ENCODE measurements at places on chromosomes 6 and 20.
A peak's percentile ranks its signal among the peaks of the same experiment; 100 is the strongest.

DNA sequence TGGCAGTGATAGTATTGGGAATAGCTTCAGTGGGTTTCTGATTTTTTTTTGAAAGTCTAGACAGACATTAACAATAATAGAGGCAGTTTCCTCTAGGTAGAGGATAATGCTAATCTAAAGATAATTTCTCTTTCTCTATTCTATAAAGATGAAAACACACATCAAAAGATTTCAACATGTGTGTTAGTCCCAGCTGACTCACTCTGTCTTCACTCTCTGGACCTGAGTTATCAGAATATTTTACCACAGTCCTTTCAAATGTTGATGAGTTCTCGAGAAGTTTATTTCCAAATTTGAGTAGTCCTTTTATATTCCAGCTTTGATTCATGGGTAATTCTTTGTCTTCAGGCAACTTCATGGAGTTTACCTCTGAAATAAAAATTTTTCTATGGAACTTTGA is 17.1 kb downstream of the RPRD1B start:
- no peak for DNase-seq

GRCh38 chr20:34806255-34806654 is 19.2 kb downstream of the NCOA6 start:
- no peak for DNase-seq

DNA sequence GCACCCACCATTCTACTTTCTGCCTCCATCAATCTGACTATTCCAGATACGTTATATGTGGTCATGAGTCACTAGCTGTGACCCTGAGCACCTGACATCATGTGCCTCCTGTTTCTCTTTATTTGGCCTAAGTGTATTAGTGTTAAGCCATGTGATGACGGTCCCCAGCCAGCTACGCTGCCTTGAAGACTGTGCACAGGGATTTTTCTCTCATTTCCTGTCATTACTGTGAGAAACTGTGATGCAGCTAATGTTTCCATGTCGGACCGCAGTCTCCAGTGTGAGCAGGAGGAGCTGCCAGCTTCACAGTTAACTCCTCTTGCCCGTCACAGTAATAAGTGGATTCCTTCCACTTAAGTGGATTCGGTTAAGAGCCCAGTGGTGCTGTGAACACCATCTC is 9.9 kb upstream of the SPATS1 start:
- no peak for DNase-seq

DNA sequence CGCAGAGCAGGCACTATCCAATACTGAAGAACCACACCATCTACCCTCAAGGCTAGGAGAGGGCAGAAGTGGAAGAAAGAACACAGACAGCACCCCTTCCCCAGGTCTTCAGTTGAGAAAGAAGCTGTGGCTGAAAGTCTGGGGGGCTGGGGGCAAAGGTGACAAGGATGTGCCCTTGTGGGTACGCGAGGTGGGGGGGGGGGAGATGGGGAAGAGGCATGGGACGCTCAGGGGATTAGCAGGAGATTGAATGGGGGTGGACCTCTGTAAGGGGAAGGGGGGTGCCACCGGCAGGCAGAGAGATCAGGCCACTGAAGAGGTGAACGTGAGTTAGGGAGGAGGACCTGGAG is 1.1 kb downstream of the B4GALT5 start:
- no peak for DNase-seq

DNA sequence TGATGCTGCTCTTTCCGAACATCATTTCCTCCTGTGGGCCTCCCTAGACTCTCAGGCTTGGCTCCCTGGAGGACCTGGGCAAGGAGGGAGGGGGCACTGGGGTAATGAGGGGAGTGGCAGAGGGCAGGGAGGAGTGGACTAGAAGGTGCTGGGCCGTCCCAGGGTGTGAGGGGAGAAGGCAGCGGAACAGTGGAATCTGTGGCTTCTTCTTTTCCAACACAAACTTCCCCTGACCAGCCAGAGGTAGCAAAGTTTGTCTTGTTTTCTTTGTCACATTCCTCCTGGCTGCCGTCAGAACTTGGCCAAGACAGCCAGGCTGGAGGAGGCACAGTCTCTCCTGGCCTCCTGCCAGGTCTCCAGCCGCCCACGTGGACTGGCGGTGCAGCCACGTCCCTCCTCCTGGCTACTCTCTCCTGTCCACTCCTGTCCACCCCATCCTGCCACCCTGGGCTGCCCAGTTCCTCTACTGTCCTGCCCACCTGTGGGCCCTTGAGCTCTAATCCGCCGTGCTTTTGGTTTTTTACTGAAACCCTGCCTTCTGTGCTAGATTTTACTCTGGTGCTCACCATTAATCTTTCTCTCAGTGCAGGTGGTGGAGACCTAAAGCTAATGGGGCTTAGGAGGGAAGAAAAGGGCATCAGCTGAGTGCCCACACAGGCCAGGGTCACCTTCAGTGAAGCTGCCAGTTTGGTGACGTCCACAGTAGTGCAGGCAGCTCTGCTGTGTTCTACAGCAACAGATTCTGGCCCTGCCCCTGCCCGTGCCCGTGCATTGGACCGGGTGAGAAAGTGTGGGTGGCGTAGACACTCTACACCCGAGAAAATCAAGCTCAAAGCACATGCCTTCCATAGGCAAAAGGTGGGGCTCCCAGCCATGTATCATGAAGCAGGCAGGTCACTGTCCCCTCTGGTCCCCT is 2.8 kb upstream of the CDSN start:
- DNase-seq = peak; percentile 48

DNA sequence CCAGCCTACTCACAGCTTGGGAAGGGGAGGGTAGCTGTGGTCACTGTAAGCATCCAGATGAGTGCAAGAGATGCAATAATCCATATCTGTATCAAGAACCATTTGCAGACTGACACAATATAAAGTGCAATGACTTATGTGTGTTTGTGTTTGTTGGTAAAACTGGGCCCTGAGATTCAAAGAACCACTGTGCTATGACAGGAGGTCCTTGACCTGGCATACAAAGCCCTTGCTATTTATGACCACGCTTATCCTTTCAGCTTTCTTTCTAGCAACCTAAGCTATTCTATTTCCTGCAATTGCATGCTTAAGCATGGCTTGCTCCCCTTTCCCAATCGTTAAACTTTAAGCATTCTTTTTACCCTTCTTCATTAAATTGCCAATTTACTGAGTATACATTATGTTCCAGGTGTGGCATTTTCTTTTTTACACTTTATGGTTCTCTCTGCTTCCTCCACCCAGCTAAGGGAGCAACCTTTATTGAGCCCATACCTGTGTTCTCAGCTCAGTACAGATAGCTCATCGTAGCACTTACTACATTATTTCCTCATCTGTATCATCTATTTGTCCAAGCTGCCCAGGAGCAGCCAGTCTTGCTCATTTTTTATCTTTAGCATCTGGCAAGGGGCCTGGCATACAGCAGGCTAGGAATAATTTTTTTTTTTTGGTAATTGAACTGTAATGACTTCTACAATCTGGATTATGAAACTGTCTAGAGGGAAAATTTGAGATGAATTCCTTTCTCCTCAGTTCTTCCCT is 3.5 kb downstream of the MCUR1 start:
- peak; percentile 45 for DNase-seq

DNA sequence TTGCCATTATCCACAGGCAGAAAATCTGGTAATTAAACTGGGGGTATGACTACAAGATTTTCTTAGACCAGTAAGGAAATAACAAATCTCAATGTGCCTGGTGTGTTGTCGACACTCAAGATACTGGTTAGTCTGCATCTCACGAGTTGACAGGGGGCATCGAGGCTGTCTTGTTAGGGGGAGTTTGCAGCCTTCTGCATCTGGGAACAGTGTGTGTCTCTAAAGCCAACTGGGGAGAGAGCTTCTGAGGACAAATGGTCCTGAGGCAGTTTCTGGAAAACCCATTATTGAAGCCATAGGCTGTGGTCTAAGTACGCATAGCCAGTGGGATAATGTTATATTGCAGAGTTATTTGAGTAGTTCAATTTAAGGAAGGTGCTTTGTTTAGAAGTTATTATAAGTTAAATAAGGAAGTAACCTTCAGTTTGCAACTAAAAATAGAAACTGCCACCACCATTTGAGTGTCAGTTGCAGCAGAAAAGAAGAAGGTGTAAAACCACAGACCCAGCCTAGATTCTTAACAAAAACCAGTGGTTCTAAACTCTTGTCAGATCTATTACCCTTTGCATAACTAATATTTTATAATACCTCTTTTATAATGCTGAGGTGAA is 15.4 kb upstream of the MAPK13 start:
- no peak for DNase-seq

- no peak for DNase-seq
These were observed 16.2 kb downstream of the SUN5 start for GRCh38 chr20:32988008-32988407.

- peak; percentile 41 for DNase-seq
These were observed 327.6 kb upstream of the HTR1E start for GRCh38 chr6:86609549-86610388.

- DNase-seq = no peak
These were observed 811 bp upstream of the ARMH2 start for GRCh38 chr6:24799541-24799915.

- no peak for DNase-seq
These were observed 16.2 kb upstream of the TREM1 start for GRCh38 chr6:41302638-41303037.

DNA sequence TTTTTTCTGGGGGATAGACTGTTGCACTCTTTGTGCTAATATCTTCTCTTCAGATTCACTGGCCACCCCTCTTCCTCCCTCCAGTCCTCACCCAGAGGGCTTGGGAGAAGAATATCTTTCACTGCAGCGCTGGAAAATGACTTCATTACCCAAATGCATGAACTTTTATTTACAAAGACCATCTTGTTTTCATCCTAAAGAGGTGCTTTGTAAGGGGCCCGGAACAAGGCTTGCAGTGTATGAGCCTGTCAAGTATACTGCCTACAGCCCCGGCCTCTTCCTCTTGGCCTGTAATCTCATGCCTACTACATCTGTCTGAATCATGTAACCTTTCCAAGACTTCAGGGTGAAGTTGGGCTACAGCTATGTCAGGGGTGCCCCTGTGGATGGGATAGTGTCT is 554 bp upstream of the LAMA4 start:
- no peak for DNase-seq

DNA sequence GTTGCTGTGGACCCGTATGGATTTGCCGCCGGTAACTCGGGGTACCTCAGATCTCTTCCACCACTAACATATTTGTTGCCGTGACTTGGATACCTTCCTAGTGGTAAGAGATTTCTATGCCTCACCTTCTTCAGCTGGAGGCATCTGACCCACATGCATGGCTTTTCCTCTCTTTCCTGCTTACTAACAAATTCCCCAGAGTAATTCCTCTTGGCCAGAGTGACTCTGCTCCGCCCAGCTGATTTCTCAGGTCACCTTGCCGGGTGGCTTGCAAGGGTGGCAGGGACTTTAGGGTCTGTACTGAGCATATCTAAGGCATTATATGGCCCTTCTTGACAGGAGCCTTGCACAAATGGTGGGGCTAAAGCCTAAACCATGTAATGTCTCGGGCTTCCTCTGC is 38.2 kb downstream of the FAM184A start:
- DNase-seq = no peak

GRCh38 chr6:128538763-128539162 is 18.4 kb upstream of the PTPRK start:
- no peak for DNase-seq

- DNase-seq = no peak
These were observed 59.3 kb downstream of the PRL start for GRCh38 chr6:22237526-22237925.

All from SK-N-SH (cell line).